ENCODE measurements at places on chromosomes 3 and 15. TPM values are rescaled to one million over a fixed set of nuclear protein-coding genes. Genes with fewer than 3 reads are reported as not detected.

The GTF2A2 gene
- polyA plus RNA-seq: 40.3 TPM

The NDUFB5 gene
- polyA plus RNA-seq: 70.6 TPM

The PYGO1 gene
- 2.0 TPM for polyA plus RNA-seq

The SNRPN gene
- polyA plus RNA-seq: 102 TPM

The PLA2G4E gene
- polyA plus RNA-seq: 1.1 TPM
